ENCODE measurements at places on chromosomes 2 and 18.

GRCh38 chr18:47585136-47585535 is 333.7 kb upstream of the SKOR2 start:
- no peak for DNase-seq

DNA sequence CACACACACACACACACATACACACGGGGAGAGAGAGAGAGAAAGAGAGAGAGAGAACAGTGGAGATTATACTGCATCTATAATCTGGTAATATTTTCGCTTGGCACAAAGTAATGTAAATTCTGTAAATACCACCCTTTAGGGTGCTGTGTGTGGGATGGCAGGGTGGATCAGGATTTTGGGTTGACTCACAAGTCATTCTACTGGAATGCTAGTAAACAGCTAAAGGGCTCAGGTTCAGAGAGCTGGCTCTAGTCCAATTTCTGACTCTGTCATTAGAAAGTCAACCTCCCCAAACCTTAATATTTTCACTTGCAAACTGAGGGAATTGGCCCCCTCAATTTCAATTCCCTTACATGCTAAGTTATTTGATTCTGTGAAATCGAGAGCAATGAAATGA is 308.3 kb downstream of the TSN start:
- no peak for DNase-seq

DNA sequence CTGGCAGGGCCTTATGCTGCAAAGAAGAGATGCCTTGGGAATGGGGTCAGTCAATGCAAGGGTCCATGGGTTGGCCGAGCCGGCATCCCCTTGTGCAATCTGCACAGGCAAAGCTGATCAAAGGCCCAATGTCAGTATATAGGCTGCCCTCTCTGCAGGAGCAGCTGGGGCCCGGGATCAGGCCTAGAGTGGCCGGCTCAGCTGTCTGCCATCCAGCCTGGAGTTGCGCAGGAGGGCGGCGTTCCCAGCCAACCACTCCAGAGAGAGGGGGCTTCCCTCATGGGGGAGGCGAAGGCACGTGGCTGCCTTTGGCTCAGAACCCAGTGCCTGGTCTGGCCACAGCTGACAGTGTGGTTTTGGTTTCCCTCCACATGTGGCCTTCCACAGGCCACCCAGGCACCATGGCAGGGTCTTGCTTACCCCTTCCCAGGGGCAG is 3.9 kb downstream of the INPP5D start:
- DNase-seq = no peak

- DNase-seq = no peak
Measured at GRCh38 chr2:207283356-207283755, 117.6 kb upstream of the KLF7 start.

DNA sequence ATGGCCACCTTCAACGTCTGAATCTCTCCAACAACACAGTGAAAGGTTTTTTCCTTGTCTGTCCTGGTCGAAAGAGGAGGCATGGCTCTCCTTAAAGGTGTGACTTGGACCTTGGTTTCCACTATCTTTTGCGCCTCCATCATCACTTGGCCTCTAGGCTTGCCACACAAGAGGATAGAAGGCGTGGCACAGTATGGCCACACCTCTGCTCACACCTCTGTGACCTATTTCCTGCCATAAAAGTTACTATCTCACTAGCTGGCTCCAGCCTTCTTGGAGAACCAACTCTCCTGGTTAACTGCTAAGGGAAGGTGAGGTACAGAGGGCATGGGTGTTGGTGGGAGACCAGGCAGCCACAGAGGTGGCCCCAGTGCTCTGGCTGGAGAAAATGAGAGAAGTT is 165.9 kb downstream of the UXS1 start:
- DNase-seq = no peak

GRCh38 chr2:208319391-208319790 is 53.3 kb downstream of the PIKFYVE start:
- no peak for DNase-seq

DNA sequence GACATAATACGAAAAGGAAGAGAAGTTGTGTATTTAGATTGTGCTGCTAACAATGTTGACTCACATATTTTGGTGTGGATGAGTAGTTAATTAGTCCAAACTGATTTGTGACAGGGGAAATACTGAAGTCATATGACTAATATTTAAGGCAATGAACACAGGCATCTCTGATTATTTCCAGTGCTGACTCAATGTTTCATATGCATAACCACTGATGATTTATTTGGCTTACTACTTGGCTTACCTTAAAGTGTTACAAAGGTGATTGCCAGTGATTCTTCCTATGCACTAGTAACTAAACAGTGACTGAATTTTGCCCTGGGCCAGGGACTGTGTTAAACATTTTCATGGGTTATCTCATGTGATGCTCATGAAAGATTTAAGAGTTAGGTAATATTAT is 722.6 kb downstream of the METTL4 start:
- no peak for DNase-seq

DNA sequence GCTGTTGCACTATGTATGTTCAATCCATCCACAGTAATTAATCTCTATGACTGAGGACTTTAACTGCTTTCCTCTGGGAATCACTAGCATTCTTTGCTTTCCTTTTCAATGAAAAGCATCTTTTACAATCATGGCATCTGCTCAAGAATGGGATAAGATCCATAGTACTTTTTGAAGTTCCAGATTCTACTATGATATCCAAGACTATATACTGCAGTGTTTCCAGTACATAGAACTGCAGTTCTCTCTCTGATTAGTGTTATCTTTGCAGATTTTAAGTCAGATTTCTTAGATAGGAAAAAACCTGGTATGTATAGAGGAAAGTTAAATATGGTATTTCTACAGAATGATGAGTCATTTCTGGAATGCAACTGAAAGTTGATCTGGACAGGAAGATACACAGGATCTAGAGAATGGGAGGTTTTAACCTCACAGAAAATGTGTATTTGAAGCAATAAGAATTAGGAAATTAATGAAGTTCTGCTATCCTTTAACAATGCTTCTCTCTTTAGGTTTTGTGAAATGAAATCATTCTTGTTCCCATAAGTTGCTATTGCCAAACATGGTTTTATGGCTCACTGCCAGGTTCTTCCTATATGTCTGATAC is 670.7 kb downstream of the ERBB4 start:
- no peak for DNase-seq

- no peak for DNase-seq
Measured at GRCh38 chr2:157747695-157748370, 119.2 kb upstream of the ACVR1C start.

- DNase-seq = no peak
Measured at GRCh38 chr18:54161267-54161666, 63.2 kb downstream of the MBD2 start.

DNA sequence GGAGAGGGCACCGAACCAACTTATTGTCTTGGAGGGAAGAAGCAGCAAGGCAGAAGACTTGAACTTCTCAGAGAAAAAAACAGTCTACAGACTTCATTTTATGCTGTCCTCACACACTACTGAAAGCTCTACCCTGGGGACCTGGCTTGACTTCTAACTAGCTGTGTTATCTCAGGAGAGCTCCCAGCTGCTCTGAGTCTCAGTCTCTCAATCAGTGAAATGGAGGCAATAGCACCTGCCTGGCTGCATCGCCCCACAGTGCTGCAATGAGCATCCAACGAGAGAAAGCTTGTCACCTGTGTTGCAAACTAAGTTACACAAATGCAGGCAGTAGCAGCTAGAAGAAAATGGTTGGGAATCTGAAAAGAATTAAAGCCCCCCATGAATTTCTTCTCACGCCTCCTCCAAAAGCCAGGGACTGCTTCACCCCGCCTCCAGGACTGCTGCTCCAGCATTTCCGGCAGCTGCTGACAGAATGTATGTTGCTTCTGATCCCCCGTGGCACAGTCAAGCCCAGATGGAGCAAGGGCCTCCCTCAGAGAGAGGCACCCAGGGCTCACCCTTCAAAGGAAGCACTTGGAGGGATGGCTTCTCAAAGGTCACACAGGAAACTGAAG is 116.3 kb downstream of the BCL11A start:
- no peak for DNase-seq
